Fibroblast of skin of back (primary cell): ENCODE measurements at places on chromosomes 13 and 19.
A peak's percentile ranks its signal among the peaks of the same experiment; 100 is the strongest.

DNA sequence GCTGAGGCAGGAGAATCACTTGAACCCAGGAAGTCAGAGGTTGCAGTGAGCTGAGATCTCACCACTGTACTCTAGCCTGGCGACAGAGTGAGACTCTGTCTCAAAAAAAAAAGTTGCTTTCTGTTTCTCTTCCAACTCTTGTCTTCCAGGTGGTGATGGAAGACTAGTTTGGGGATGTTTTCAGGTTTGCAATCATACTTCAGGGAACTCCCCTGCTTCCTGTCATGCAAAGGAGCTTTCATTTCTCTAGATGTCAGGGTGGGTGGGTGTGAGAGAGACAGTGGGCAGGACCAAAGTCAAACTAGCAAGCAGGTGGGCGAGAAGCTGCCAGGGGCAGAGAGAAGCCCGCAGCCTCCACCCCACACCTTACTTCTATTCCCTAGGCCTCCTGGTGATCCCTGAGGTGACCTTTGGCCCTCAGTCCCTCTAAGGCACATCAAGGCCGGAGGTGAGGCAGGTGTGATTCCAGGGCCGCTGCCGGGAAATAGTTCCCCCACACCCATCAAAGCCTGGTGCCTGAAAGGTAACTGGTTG, 25.7 kb downstream of the CCNE1 start:
- DNase-seq = no peak

DNA sequence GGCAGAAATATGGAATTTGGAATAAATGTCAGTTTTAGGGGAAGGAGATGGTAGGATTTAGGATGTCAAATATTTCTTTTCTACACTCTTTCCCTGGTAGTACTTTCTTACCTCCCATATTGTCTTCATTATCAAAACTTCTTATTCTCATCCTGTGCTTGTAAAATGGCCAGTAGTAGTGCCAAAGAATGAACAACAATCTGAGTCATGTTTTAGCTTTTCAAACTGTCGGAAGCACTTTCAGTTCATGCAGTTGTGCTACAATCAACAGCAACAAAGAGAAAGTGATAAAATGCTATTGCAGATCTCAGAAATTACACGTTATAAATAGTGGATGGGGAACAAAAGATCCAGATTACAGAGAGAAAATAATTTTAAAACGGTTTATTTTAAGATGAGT, 193.7 kb upstream of the RXFP2 start:
- DNase-seq = peak; percentile 25

GRCh38 chr19:48921721-48922500, 11.6 kb upstream of the DHDH start:
- DNase-seq = no peak

DNA sequence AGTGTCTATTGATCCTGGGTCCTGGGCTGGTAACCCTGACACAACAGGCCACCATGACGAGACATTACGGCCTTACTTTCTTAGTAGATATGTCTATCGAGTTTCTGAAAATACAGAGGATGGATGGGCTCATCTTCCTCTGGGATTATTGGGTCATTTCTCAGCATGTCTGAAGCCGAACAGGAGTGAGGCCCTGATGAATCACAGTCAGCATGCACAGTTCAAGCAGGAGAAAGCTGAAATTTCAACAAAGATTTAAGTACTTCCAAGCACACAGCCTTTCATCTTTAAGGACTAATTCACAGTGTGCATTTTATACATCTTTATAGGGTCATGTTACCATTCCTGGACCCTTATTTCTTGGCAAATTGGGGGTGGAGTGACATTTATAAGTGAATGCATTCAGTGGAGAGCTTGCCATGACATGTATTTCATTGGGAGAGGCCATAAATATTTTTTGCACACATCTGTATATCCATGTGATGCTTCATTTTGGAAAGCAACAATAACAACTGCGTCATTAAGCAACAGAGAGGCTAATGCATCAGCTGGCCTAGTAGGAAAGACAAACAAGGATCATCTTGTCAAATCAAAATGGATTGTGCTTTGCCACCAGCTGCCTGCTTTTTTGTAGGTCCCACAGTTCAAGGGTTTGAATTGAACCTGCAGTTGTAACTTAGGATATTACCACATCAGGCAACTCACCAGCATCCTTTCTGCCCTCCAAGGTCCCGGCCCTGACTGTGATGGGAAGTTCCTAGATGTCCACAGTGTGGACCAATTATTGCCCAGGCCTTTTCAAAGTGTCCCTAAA, 143.5 kb downstream of the DNAJC15 start:
- no peak for DNase-seq

DNA sequence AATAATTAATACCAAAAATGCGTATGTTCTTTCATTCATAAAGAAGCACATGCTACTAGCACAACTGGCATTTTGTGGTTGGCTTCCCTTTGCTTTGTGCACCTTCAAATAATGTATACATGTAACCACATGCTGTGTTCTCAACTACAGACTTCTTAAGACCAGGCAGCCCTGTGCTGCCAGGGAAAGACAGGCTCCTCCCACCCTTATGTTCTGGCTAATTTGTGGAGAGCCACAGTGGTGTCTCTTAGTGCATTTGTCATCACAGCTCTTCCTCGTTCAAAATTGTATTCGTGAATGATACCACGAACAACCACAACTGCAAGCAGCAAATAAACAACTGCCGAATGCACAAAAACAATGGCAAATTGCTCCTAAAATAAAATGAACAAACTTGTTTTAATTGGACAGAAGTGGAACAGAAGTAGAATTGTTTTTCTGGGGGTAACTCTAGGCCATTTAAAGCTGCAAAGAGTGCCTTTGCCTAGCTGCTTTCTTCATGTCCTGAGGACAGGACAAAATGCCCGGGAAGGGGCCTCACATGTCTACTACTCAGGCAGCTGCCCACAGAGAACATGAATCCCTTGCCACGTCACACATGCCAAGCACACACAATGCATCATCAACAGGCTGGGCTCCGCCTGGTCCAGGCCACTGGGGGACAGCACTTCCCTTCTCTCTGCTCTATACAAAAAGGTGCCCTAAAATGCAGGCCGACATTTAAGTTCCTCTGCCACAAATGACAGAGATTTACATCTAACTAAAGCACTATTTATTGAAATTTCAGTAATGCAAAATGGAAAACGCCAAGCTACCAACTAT, 21.7 kb downstream of the IRS2 start:
- DNase-seq = peak; percentile 65

- peak; percentile 38 for DNase-seq
Observed at GRCh38 chr19:585551-586110, 4.0 kb upstream of the HCN2 start.

DNA sequence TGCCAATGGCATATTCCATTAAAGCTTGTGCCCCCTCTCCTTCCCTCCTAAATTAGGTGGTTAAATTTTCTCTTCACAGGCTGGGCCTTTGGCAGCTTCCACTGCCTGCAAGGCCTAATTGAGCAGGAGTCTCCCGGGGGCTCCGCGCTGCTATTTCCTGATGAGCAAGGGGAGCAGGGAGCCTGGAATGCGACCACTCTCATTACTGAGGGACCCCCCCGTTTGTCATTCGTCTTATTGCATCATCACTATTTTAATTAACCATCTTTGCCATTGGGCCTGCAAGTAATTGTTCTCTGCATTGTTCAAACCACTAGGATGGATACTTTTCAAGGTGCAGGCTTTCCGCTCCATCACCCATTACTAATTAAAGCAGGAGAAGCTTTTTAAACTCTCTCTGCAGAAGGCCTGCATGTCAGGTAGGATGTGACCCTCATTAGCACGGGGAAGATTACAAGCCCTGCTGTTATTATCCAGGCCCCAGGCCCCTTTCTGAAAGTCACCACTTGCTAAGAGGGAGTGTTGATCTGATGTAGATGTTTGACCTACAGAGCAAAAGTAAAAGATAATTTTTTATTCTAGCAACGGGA, 142.3 kb downstream of the OXGR1 start:
- DNase-seq = no peak

DNA sequence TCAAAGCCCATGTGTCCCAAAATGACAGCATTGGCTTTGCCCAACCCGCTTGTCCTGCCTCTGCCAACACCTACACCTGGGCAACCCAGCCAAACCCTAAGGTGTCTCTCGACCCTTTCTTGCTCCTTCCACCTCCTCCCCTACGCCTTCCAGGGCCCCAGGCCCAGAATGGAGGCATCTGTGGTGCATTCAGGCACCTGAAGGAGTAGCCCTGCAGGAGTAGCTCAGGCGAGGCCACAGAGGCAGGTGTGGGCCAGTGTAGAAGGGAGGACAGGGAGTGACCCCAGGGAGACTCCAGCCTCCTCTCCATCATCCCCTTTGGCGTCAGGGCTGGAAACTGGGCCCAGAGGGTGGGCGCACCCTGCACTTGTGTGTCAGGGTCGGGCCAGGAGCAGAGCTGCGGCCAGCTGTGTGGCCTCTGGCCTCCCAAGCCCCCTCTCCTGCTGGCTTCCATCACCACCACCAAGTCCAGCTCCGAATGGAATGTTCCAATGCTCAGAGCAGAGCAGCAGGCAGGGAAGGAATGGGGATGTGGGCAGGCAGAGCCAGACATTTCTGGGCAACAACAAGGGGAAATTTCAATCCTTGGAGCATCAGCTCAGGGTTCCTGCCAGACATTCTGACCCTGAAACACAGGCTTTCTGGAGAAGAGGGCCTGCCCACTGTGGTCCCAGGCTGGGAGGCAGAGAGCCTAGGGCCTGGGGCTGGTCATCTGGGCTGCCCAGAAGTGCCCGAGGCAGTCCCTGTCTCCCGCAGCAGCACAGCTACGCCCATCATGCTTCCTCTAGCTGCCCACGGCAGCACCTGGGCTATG, 16.4 kb downstream of the PLEKHF1 start:
- DNase-seq = no peak

DNA sequence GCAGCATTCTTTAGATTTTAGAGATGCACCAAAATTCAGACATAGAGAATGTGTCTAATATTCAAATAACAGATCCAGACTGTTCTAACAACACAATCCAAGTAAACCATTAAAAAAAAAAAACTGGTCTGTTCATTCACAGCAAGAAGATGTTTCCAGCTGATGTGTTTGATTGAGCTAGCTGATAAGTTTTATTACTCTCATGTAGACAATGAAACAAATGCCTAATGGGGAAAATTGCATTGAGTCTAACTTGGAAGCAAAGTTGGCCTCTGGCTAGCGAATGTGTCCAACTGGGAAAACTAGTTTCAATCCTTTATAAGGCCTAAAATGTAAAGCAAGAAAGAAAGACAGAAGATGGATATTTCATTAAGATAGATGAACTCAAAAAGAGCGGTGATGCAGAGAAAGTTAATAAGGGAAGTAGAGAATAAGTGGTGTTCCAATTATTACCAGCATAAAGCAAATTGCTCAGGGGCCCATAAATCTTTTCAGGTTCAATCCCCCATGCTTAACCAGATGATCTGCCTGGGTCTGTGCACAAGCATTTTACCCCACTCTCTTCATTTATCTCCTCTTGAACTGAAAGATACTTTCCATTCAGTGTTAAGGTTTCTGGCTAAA, 54.2 kb downstream of the PCDH9 start:
- DNase-seq = no peak

DNA sequence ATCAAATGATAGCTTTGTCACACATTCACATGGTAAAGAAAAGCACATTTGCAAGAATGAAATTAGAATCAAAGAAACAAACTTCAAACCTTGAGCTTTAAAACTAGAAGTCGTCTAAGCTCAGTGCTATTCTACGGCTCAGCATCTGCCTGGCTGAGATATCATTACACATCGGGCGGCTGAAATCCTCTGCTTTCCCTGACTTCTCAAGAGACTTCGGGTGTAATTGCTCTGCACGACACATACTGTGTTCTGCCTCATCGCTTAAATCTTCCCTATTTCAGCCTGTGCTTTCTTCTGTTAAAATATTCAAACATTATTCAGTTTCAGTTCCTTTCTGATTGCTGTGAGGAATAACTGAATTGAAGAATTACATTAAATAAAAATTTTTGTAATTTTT, 265.3 kb downstream of the NALCN start:
- peak; percentile 37 for DNase-seq

DNA sequence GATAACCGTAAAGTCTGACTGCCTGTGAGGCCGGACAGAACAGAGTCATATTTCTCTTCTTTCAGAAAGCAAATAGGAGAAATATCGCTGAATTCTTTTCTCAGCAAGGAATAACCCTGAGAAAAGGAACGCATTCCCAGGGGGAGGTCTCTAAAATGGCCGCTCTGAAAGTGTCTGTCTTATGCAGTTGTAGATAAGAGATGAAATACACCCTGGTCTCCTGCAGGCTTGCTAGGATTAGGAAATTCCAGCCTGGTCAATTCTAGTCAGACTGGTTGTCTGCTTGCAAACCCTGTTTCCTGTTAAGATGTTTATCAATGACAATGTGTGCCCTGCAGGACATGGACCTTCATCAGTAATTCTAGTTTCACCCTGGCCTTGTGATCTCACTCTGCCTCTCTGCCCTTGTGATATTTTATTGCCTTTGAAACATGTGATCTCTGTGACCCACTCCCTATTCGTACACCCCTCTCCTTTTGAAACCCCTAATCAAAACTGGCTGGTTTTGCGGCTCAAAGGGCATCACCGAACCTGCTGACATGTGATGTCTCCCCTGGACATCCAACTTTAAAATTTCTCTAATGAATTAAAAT, 934.8 kb upstream of the SPRY2 start:
- no peak for DNase-seq

- no peak for DNase-seq
Observed at GRCh38 chr13:73365681-73366080, 306.9 kb downstream of the KLF5 start.

GRCh38 chr19:55857149-55857548, 20.8 kb downstream of the NLRP4 start:
- DNase-seq = no peak
